Central memory CD4-positive, alpha-beta T cell (primary cell): ENCODE measurements at places on chromosomes 2 and 18.

- DNase-seq: no peak
Observed at GRCh38 chr2:185050804-185051203, 452.5 kb downstream of the ZNF804A start.

DNA sequence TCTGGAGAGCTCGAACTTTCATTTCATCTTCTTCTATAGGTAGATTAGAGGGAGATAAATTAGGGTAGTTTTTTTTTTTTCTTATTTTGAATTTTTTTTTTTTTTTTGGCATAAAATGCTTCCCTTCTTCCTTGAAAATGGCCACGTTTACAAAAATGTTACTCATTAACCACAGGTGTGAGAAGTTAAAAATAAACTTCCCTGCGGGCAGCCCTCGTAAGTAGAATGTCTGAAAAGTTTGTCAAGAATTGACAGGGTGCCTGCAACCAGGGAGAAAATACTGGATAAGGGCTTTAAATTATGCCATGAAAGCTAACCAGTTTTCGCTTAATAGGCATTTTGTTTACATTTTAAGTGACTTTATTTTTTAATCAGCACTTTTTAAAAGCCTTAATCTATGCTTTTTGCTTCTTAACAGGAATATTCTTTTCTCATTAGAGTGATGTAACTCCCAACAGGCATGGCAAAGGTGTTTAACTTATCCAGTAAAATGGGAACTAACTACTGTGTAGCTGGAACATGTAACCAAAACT, 4.2 kb upstream of the FN1 start:
- DNase-seq: no peak

- no peak for DNase-seq
Observed at GRCh38 chr18:21805771-21806366, 65.3 kb downstream of the MIB1 start.

GRCh38 chr2:118059919-118060478, 28.3 kb upstream of the INSIG2 start:
- DNase-seq: no peak
